ENCODE measurements at places on chromosomes 11 and 22. TPM values are rescaled to one million over a fixed set of nuclear protein-coding genes. Genes with fewer than 3 reads are reported as not detected.

The DTX4 gene
- total RNA-seq, result 37.7 TPM

The ADAMTS15 gene
- total RNA-seq, result 9.4 TPM

The CHST1 gene
- total RNA-seq, result 1.0 TPM

The RASSF10 gene
- 0.29 TPM for total RNA-seq

The SPON1 gene
- total RNA-seq, result 30.9 TPM

The IGLL1 gene
- total RNA-seq, result not detected

DNA sequence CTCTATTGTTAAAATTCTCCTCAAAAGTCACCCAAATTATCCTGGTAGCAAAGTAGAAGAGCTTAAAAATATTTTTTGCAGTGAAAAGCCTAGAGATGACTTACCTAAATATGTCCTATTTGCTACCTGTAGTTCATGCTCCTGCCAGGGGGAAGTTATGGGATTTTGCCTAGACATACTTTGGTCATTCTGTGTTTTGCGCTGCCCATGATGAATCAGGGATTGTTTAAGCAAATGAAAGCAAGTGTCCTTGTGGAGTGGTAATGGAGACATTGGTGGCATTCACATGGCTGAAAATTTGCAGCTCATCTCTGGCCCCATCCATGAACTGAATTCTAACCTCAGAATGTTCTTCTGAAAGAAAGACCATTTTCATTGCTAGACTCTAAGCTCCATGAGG, 14.6 kb upstream of the SESN3 start:
- no peak for DNase-seq

- DNase-seq, result no peak
Observed at GRCh38 chr11:2126520-2127085, 12.6 kb downstream of the IGF2 start.

GRCh38 chr22:22720724-22721261, 76.4 kb downstream of the GGTLC2 start:
- DNase-seq, result no peak

- DNase-seq, result no peak
Observed at GRCh38 chr11:17266781-17267180, 9.8 kb upstream of the NUCB2 start.

- no peak for DNase-seq
Observed at GRCh38 chr11:68819362-68819761, 22.4 kb downstream of the CPT1A start.

- no peak for DNase-seq
Observed at GRCh38 chr22:25492841-25493734, 71.4 kb upstream of the GRK3 start.

- DNase-seq, result no peak
Observed at GRCh38 chr22:19555651-19556050, 31.4 kb upstream of the CLDN5 start.

GRCh38 chr11:76830639-76831327, 29.9 kb upstream of the ACER3 start:
- DNase-seq, result no peak

DNA sequence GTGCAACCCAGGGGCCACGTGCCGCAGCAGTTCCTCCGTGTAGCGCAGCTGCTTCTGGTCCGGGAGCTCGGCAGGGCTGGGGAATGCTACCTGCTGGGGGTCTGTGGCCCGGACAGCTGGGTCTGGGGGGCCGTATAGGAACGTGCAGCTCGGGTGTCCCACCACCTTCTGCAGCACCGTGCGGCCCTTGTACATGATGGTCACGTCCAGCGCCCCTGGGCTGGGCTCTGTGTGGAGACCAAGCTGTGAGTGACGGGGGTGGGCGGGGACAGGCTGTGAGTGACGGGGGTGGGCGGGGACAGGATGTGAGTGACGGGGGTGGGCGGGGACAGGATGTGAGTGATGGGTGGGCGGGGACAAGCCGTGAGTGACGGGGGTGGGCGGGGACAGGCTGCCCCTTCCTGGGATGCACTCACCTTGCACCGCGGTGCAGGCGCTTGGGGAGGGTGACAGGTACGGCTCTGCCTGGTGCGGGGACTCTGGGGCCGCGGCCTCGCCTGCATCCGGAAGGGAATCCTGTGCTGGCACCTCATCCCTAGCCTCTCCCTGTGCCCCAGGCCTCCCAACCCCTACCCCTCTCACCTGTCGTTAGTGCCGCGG, 2.3 kb downstream of the IRF7 start:
- no peak for DNase-seq

DNA sequence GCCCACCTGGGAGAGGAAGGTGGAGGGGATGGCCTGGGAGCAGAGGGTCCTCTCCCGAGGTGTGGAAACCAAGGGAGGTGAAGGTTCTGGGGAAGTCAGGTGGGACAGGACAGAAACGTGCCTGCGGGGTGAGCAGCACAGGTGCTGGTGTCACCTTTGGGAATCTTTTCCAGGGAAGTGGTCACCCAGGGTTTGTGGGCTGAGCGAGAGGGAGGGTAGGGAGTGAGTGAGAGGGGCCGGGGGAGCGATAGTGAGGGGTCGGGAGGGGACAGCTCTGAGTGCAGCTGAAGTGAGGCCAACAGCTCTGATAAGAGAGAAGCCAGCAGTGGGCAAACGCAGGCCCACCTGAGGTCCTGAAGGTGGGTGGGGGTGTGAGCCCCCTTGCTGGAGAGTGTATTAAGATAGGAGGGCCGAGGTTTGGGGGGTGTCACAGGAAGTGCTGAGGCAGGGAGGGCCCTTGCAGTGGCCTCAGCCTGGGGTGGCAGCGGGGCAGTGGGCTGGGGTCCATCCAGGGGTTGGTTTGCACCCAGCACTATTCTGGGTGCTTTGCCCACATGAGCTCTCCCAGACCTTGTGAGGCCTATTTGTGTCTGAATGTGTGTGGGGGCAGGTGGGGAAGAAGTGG, 1.6 kb upstream of the SHANK3 start:
- DNase-seq, result no peak

DNA sequence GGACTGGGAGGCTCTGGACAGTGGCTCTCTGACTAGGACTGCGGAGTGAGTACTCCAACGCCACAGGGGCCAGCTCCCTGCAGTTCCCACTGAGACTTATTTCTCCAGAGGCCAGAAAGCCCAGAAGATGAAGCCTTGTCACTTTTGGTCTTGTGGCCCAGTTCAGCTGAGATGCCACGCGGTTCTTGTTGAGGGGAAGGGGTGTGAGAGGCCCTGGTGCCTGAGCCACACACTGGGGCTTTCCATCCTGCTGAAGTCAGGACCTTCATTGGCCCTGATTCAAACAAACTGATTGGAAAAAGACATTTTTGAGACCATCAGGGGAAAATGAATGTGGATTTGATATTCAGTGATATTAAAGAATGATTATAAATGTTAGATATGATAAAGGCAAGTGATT, 73.6 kb downstream of the UBASH3B start:
- no peak for DNase-seq

GRCh38 chr22:33270596-33270995, 212.4 kb upstream of the SYN3 start:
- DNase-seq, result no peak

DNA sequence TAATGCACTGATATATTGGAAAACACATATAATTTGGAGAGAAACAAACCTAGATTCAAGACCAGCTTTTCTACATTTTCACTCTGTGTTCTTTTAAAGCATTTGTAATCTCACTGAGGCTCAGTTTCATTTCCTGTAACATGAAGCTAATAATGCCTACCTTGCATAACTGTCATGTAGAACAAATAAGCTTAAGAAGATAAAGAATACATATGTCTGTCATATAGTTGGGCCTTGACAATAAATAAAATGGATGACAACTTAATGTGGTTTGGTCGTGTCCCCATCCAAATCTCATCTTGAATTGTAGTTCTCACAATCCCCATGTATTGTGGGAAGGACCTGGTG, 35.2 kb upstream of the FIBIN start:
- DNase-seq, result no peak

DNA sequence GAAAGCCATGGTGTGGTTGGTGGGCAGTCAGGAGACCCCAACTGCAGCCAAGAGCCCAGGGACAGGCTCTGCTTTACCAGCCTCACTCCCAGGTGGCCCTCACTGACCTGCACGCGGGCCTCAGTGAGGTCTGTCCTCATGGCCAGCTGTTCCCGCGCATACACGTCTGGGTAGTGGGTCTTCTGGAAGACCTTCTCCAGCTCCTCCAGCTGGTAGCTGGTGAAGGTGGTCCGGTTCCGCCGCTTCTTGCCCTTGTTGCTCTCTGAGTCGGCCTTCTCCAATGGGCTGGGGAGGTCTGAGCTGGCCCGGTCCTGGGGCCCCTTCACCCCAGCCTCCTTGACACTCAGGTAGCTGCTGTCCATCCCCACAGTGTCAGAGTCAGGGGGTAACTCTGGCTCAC, 34.7 kb downstream of the ALX4 start:
- no peak for DNase-seq

DNA sequence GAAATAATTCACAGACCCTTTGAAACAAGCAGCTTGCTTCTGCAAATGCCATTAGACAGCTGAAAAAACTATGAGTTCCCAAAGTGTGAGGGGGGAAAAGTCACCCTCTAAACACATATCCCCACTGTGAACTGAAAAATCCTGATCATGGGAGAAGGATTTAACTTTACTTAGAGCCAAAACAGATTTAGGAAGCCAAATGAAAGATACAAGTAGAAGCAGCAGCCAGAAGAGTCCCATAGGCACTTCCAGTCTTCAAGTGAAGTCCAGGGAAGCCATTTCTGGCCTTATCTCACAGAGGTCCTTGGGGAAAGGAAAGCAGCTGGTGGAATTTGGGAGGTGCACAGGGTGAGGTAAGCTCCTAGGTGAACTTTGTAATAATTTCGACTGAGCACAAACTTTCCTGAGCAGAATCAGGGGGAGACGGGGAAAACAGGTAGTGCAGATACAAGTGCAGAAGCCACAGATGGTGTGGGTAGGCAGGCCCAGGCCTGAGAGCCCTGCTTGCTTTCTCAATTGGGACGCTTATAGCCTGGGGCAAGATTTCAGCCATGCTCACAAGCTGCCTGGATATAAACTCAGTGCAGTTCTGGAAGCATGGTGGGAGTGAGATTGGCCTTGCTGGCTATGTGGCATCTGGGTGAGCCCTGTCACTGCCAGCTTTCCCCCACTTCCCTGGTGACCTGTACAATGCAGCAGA, 44.8 kb downstream of the GAS2 start:
- no peak for DNase-seq

DNA sequence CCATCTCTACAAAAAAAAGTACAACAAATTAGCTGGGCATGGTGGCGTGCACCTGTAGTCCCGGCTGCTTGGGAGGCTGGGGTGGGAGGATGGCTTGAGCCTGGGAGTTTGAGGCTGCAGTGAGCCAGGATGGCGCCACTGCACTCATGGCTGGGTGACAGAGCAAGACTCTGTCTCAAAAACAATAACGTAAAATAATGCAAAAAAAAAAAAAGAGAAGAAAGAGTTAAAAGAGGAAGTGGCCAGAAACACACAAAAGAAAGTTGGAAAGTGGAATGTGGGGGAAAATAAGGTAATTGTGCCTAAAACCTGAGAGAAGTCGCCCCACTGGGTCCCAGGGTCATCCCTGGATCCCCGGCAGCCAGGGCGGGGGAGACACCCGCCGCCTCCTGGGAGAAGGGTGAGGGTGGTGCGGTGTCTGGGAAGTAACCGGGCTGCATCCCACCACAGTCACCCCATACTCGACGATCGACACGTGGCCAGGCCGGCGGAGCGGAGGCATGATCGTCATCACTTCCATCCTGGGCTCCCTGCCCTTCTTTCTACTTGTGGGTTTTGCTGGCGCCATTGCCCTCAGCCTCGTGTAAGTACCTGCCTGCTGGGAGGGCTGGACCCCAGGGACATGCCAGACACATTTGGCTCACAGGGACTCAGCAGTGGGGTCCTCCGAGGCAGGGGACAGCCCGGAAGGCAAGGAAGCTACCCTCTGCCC, 8.1 kb downstream of the UPK3A start:
- no peak for DNase-seq

GRCh38 chr11:102446606-102447005, 6.0 kb downstream of the TMEM123 start:
- DNase-seq, result no peak

- no peak for DNase-seq
Observed at GRCh38 chr11:1935156-1936071, 11.7 kb upstream of the MRPL23 start.

DNA sequence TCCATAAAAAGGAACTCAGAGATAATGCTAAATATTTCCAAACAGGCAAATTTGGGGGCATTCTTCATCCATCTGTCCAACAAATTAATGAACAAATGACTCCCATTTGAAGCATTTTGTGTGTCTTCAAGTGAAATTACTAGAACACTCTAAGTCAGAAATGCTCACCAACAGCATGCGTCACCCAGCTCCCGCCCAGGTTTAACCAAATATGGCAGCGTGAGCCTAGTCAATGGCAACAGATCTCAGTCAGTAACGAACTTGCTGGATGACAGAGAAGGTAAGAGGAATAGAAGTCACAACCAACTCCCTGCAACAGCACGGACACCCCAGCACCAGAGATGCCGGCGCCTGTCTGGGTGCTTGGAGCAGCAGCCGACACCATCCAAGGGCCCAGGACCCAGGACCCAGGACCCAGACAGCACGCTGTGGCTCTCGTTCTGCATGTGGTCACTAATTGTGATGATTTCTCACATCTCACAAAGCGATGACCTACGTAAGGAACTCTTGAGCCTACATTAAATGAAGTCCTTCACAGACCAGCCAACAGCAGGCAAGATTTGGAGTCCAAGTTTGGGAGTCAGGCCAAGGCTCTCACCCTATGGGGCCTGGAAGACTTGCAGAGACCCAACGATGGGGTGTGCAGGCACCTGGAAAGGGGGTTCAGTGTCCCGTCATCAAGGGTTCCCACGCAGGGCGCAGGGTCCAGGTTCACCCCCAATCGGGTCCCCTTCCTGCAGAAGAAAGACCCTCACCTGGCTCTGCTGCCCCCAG, 556.9 kb downstream of the BRD1 start:
- no peak for DNase-seq

DNA sequence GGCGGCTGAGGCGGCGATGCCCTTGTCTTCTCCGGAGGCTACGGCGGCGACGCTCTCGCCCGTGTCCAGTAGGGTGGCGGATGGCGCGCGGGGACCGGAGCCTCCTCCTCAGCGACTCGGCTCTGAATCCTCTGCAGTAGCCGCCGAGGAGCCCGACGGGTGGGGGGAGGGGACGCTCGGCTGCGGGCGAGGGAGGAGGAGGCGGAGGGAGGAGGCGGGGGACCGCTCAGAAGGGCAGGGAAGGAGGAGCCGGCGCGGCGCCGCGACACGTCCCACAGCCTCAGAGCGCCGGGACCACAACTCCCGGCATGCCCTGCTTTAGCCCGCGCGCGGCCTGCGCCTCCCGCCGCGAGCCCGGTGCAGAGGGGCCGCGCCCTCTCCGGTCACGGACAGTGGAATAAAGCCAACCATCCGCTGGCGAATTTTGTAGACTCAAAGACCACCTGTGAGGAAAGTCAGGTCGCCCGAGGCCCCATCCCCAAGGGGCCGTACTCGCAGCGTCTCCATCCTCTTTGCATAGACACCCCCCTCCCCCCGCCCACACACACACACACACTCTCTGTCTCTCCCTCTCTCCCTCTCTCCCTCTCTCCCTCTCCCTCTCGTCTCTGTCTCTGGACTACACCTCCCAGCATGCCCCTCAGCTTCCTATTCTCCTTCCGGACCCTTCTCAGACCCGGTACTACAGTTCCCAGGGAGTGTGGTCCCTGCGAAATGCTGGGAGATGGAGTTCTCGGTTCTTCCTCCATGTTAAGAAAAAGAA, at the start of gene FAM168A:
TSS of gene FAM168A (minus strand) at position 157 of the 763 bp plus-strand sequence. CDS start 129,638 bp downstream, outside the sequence.
- DNase-seq, result peak; percentile 87

GRCh38 chr11:129866311-129866710, 29.1 kb downstream of the NFRKB start:
- DNase-seq, result no peak
